ENCODE measurements at places on chromosomes 16 and 17.

DNA sequence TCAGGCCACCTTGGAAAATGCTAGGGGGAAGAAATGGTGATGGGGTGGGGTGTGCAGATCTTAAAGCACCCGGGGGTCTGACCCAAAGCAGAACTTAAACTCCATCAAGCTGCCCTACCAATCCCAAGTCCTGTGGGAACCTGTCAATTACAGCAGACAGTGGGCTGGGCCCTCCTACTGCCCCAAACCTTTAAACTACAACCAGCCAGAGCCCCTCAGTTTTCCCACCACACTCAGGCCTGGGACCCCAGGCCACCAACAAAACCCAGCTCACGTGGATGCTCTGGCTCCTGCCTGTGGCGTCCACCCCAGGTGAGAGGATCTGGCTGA is 2.7 kb downstream of the MYO18A start:
- no peak for DNase-seq

DNA sequence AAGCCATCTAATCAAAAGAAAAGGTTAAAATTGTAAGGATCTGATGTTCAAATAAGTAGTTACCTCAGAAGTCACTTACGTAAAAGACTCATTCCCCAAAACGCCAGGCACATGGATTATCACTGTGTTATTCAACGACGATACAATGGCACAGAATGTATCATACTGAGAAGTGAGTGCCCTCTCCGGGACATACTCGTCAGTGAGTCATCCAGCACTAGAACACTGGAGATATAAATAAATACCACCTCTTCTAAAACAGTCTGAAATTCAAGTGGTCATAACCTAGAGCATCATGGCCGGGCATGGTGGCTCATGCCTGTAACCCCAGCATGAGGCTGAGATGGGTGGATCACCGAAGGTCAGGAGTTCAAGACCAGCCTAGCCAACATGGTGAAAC is 24.9 kb downstream of the USP31 start:
- no peak for DNase-seq

DNA sequence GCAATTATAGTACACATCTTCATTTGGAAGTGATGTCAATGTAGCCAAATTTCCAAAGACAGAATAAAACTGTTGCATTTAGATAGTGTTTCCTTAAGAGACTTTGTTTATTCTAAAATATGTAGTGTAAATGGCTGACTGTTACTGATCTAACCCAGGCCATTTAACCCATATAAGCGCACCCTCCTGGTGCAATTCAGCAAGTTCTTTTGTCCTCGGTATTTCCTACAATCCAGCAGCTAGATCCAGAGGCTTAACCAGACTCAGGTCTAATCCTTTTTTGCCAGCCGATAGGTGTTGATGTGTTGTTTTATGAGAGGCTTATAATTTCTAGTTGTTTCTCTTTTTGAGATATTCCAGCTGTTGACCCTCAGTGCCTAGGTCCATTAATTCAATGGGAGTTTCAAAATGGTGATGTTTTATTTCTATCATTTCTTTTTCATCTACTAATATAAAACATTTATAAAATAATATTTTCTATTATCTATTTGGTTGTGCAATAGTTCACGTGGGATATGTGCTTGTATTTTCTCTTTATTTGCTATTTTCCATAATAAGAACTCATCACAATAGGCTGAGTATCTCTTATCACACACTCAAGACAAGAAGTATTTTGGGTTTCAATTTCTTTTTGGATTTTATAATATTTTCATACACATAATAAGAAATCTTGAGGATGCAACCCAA is 14.5 kb downstream of the ABCA9 start:
- DNase-seq = no peak

DNA sequence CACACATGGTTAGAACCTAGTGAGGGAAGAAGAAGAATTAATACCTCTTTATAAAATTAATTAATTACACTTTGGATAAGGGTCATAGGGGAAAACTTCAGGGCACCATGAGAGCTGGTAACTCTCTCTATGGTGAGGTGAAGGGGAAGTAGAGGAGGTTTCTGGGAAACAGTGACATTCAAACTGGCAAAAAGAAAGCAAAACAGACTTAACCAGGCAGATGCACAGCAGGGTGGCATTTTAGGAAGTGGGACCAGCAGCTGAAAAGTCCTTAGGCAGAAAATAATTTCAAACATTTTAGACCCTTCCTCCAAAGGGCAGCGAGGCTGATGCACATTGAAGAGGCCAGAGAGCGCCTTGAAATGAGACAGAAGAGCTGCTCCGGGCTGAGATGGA is 157.8 kb downstream of the CDH13 start:
- DNase-seq = no peak

GRCh38 chr17:52986056-52986662 is 827.6 kb upstream of the CA10 start:
- no peak for DNase-seq

DNA sequence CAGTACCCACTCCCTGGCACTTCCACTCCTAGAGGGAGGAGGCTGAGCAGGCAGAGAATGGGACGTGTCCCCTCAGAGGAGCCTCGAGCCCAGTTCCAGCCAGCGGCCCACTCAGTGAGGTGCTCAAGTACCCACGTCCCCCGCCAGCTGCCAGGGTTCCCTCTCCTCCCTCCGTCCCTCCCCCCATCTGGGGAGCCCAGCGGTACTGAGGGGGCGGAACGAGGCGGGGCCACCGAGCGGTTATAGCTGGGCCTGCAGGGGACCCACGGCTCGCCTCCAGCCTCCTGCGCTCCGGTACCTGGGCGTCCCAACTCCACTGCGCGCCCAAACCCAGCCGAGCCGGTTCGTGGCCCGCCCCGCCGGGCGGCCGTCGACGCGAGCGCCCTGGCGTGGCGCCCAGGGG is at the start of gene NPW:
NPW (plus strand) TSS at position 268 of the 403 bp plus-strand sequence.
- no peak for DNase-seq

- DNase-seq = no peak
Measured at GRCh38 chr17:74712301-74712700, 422 bp downstream of the CD300LF start.

DNA sequence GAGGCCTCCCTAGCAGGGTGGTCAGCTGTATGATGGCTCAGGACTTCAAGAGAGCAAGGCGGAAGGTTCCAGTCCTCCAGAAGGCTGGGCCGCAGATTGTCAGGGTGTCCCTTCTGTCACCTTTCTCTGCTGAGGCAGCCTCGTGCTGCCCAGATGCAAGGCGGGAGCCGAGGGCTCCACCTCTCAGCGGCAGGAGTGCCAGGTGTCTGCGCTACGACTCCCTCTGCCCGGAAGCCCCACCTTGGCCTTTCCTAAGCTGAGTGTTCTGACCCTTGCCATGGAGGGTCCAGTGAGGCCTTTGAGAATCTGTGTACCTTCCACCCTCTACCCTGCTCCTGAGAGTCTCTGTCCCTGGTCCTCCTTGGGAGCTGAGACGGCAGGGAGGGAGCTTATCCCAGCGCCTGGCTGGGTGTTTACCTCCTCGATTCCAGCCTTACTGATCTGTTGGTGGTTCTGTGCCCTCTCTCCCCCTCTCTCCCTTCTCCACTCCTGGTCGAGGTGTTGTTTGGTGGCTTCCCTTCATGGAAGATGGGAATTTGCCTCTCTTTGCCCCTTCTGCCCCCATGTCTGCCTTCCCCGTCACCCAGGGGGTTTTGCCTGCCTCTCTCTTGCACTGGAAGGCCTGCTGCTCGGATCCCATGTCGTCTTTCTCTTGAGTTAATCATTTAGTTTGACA is 2.2 kb upstream of the ZNF750 start:
- no peak for DNase-seq

- DNase-seq = no peak
Measured at GRCh38 chr16:946048-946395, 24.8 kb downstream of the LMF1 start.

DNA sequence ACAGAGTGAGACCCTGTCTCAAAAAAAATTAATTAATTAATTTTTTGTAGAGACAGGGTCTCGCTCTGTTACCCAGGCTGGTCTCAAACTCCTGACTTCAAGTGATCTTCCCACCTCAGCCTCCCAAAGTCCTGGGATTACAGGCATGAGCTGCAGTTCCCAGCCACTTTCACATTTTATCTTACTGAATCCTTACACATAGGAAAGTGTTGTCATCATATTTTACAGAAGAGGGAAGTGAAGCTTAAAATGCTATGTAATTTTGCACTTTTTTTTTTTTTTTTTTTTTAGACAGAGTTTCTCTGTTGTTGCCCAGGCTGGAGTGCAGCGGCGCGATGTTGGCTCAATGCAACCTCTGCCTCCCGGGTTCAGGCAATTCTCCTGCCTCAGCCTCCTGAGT is 21.1 kb upstream of the ZNF629 start:
- no peak for DNase-seq

GRCh38 chr17:50892101-50892776 is 26.1 kb upstream of the TOB1 start:
- no peak for DNase-seq

DNA sequence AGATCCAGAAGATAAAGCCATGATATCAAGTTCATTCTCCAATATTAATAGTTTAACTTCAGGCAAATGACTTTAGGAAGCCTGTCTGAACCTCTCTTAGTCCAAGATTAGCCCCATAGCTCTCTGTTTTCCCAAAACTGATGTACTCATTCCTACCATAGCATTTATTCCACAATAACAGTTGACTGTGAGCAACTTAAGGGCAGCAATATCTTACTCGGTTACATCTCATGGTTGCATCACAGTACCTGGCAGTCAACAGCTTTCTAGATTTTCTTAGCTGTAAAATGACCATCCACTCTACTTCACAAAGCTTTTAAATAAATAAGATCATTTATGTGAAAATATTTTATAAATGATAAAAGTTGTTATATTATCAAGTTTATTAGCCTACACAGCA is 58.2 kb upstream of the STAC2 start:
- no peak for DNase-seq

GRCh38 chr17:77036841-77037381 is 103.9 kb upstream of the SEC14L1 start:
- DNase-seq = no peak

DNA sequence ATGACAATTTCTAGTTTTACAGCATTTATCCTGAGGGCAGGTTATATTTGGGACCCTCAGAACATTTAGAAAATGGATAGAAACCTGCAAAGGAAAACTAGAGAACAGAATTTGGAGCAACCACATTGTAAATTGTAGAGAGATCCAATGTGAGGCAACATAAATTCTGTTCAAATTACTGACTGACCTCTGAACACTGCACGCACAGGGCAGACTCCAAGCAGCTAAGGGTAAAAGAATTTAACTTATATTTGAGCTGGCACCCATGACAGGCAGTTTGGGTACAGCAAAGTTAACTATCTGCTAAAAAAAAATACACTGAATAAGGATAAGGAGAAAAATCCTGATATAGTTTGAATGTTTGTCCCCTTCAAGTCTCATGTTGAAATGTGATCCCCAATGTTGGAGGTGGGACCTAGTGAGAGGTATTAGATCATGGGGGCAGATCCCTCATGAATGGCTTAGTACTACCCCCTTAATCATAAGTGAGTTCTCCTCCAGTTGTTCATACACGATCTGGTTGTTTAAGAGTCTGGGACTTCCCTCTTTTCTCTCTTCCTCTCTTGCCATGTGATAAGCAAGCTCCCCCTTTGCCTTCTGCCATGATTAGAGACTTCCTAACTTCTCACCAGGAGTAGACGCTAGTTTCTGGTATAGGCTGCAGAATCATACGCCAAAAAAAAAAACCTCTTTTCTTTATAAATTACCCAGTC is 75.7 kb downstream of the FBXL20 start:
- no peak for DNase-seq

- no peak for DNase-seq
Measured at GRCh38 chr16:19689342-19689741, 28.7 kb downstream of the KNOP1 start.

DNA sequence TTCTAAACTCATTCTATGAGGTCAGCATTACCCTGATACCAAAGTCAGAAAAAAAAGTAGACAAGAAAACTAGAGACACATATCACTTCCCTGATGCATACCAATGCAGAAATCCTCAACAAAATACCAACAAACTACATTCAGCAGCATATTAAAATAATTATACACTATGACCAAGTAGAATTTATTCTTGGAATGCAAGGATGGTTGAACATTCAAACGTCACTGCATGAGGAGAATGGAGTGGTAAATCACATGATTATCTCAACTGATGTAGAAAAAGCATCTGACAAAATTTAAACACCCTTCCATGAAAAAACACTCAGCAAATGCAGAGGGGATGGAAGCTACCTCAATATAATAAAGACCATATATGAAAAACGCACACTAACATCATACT is 155.0 kb upstream of the KCNJ18 start:
- no peak for DNase-seq

GRCh38 chr16:86528061-86528929 is 18.0 kb downstream of the FOXF1 start:
- DNase-seq = no peak

GRCh38 chr16:26963109-26963508 is 103.6 kb upstream of the C16orf82 start:
- DNase-seq = no peak

DNA sequence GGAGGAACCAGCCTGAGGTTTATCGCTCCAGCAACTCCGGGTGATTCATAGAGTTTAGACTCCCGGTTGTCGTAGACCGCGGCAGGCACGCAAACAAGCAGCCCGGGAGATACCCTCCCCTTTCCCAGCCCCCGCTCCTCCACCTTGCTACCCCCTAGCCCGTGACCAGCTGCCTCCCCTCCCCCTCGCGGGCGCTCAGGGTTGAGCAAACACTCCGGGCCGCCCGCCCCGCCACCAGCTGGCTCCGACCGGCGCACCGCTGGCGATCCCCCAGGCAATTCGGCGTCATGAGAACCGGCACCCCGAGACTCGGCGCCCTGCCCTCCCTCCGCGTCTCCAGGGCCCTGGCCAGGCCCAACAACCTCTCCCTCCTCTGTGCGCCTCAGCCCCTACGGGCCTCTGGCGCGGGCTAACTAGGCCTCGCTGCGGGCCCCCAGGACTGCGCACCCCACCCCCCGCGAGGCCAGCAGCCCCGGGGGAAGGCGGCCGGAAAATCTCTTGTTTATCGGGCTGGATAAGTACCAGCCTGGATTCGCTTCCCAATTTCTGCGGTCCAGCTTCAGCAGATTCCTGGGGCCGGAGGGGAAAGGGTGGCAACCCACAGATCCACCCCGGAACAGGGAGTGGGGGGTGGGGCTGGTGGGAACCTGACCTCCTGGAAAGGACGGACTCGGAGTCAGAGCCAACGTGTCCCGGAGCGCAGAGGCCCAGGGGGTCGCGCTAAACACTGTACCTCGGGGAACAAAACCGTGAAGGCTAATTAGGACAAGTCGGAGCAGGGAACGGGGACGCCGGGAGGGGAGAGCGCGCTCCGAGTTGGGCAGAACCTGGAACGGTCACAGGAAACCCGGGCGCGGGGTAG is 951 bp upstream of the GPRC5C start:
- DNase-seq = no peak

- DNase-seq = no peak
Measured at GRCh38 chr16:51535591-51535990, 384.5 kb upstream of the SALL1 start.
